ENCODE measurements at places on chromosomes 11 and 22.

DNA sequence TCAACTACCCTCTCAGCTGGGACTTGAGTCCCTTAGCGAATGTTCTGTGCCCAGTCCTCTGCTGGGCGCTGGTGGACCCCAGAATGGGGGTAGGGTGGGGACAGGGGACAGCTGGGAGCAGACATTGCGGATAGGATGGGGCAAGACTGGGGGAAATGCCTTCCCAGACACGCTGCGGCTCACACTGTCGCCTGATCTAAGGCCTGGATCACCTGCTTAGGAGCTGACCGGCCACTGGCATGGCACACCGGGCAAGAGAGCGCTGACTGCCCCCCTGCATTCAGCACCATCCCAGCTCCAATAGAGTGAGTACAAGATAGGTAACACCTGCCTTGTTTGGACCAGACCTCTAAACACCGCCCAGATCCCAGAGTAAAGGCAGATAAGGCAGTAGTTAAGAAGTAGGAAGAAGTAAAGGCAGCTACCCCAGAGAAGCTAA, 1.4 kb downstream of the ARVCF start:
- DNase-seq: no peak

- DNase-seq: no peak
Observed at GRCh38 chr11:47797633-47798032, 30.5 kb upstream of the FNBP4 start.

DNA sequence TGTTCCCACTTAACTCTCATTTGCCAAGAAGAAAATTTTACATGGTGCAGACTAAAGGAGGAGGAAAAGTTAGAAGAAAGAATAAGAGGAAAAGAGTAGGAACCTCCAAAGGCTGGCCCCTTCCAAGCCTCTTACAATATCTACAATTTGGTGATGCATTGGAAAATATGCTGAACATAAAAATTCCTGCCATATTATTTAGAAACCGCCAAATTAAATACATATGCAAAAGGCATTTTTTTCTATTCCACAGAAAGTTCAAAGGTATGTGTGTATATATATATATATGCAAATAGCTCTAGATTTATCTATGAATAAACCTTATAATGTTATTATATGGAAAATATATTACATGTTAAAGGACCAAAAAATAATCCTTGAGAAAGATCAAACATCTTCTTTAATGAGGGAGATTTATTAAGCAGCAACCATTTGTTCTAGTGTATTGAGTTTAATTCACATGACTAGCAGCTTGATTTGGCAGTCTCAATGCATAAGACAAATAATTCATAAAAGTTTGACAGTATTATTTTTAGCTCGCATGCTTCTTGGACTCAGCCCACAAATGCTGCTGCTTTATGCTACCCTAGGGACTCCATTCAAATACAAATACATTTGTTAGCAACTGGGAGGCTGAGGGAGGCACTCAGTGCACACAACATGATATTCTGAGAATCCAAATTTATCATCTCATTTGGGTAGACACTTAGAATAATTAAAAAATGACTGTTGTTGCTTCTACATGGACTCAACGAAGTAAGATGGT, 184.9 kb downstream of the SBF2 start:
- DNase-seq: no peak

DNA sequence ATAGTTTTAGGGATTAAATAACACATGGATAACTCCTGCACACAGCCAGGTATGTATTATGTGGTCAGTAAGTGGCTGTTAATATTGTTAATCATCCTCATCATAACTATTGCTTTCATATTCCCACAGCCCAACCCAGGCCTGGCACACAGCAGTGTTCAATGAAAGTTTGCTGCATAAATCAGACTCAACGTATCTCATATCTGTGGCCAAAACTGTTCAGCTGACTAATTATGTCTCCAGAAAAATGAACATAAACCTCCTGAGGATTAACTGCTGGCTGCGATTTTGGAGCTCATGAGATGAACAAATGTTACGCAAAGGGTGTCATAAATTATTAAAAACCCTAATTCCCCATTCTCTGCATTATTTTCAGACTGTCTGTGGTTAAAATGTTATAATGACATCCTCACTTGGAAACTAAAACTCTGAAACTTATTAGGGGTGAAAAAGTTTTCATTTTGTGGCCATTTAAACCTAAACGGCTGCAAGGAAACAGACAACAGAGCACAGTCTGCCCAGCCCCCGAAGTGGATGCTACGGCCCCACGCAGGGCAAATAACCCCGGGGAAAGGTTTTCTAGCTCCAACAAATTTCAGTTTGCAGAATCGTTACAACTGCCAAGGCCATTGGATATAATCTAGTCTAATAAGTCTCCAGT, 17.3 kb downstream of the ABCC8 start:
- DNase-seq: no peak

DNA sequence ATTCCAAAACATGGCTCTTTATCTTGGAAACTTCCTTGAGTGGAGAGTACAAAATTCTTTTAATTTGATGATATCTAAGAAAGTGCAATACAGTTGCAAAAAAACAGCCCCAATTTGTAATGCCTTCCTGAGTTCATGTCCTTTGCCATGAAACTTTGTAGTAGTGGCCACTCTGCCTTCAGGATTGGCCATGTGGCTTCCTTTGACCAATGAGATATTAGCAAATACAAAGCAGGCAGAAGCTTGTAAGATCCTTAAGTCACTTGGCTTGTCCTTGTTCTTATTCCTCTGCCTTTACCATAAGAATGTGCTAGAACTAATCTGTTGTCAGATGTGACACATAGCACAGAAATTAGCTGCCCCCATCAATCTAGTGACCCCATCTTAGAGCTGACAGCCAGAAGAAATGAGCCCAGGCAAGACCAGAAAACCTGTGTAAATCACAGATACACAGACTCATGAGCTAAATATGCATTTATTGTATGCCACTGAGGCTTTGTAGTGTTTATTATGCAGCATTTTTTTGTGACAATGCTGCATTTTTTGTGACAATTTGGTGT, 29.8 kb upstream of the BLID start:
- no peak for DNase-seq

DNA sequence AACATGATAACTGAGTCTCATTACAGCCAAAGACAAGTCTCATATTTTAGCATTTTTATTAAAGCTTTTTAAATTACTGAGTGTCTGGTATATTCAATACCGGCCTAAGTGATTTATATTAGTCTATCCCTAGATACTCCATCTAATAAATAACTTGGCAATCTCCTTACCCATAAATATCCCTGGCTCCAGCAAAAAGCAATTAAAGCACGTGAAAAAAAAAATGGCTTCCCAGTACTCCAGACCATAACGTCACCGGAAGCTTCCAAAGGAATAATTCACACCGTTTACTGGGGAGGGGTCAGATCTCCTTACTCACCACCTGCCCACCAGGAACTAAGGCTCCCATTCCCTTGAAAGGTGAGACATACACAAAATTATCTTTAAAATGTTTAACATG, 988.3 kb downstream of the OPCML start:
- no peak for DNase-seq

DNA sequence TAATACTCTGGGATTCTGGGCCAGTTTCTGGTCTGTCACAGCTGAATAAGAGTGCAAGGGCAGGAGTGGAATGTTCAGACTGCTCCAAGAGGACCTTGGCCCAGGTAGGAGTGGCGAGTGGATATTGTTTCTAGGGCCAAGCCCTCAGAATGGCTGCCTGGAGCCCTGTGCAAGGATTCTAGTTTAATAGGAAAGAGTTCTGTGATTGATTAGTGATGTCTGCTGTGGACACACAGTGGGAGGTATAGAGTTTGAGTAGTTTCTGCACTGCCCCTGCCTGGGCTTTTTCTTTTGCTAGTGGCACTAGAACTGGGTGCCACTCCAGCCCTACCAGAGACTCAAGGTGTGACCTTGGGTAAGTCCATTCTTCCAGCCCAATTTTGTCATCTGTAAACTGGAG, 9.7 kb upstream of the MPPED1 start:
- no peak for DNase-seq

DNA sequence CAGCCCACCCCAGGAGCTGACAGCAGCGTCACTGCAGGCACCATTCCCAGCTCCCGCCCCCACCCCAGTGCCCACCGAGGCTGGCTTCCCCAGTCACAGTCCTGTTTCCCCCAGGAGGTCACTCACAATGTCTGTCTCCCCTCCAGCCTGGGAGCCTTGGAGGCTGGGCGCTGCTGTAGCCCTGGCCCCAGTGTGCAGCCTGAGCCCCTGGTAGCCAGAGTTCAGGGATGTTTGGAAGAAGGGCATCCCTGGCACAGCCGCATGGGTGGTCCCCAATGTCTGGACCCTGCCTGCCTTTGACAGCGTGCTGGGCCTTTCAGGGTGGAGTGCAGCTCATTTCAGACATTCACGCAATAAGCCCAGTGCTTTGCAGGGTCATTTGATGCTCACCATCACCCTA, 4.3 kb downstream of the CAPN5 start:
- no peak for DNase-seq

GRCh38 chr22:43796567-43796966, 15.5 kb downstream of the EFCAB6 start:
- no peak for DNase-seq

DNA sequence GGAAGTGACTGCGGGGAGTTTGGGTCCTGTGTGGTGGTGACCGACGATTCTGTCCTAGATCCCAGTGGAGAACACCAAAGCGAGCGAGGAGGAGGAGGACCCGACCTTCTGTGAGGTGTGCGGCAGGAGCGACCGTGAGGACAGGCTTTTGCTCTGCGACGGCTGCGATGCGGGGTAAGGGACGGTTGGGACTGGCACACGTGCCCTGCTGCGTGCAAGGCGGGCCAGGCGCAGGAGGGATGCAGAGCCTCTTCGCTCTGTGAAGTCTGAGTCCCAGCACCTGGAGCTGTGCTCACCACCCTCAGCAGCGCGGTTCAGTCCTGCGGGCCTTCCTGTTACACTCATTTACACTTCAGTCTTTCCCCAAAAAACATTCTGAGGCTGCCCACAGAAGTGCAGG, 16.2 kb downstream of the PHRF1 start:
- DNase-seq: no peak

DNA sequence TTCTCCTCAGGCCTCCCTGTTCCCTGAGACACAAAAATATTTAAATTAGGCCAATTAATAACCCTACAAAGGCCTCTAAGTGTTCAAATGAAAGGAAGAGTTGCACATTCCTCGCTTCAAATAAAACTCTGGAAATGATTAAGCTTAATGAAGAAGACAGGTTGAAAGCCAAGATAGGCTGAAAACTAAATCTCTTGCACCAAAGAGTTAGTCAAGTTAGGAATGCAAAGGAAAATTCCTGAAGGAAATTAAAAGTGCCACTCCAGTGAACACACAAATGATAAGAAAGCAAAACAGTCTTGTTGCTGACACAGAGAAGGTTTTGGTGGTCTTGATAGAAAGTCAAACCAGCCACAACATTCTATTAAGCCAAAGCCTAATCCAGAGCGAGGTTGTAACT, 574.4 kb downstream of the OPCML start:
- DNase-seq: no peak

DNA sequence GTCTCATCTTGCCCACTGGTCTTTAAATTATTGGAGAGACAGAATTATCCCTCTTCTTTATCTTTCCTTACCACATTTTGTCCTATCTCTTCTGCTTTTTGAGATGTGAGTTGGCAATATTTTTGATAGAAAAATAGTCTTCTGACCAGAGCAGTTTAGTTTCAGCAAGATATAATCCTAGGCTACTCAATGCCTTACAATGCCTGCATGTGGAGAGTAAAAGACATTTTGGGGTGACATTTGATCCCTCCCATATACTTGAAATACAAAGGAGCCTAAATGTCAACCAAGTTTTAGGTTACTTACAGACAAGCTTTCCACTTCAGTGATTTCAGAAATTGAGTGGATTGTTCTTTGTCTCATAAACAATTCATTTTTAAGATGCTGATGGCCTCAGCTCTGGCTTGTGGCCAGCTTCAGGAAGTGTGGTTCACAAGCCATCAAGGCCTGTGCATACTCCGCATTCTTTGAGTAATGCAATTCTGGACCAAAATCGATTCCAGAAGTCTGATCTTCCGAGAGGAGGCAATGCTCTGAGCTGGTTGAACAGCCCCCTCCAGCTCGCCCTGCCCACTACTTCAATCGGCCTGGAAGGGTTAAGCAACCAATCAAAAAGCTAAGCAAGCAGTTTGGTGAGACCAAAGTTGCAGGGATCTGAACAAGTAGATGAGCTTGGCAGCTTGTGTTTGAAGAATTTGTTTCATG, 274.4 kb downstream of the BLID start:
- no peak for DNase-seq

GRCh38 chr11:92685049-92685448, 284.4 kb upstream of the MTNR1B start:
- no peak for DNase-seq

GRCh38 chr11:112584672-112585071, 324.0 kb upstream of the PLET1 start:
- no peak for DNase-seq
